Stimulated activated CD4-positive, alpha-beta T cell treated with anti-CD3 and anti-CD28 coated beads, TNF-alpha, amount 100 ng/mL, for 1 hour (primary cell): ENCODE measurements at places on chromosomes 4 and X.

DNA sequence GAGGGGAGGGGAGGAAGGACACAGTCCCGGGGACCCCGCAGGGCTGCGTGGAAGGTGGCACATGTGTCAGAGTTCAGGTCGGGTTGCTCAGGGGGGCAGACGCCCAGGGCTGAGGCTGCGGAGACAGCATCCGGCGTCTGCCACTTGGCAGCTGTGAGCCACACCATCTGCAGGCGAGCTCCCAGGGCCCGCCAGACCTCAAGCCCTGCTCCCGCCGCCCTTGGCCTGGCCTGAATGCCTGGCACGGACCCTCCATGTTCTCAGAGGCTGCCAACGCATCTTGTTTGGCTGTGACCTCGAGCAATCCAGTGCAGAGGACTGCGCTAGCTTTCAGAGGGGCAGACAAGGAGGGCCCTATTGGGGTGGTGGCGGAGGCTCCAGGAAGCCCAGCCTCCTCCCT is 5.1 kb downstream of the BGN start:
- no peak for DNase-seq

DNA sequence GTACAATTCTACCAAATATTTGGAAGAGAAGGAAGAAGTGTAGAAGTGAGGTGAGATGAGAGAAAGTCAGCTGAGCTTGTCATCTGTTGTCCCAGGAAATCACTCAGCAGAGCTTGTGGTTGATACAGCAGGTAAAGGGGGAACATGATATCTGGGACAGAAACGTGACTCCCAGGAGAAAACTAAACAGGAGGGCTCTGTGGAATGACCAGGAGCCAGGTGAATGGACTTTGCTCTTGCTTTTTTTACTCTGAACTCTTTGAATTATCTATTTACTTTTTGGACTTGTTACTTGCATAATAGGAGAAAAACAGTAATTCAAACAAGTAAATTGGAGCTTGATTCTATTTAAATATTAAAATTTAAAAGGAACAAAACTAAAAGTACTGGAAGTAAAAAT is 555.6 kb upstream of the FRG1 start:
- DNase-seq, result no peak

DNA sequence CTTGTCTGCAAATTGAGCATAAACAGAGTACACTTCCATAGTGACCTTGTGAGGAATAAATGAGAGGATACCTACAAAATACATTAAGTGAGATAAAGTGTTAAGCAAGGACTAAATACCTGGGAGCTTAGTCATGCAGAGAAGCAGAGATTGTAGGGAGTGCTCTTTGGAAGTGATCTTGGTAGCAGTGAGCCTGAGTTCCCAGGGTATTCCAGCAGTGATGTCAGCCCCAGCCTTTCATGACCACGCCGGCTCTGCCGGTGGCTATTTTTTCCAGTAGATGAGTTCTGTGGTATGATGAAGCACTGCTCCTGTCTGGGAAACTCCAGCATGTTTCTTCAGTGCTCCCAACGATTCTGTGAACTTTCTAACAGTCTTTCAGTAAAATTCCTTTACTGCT is 391.5 kb upstream of the IGFBP7 start:
- no peak for DNase-seq

- DNase-seq, result no peak
Observed at GRCh38 chr4:111360906-111361305, 738.0 kb upstream of the PITX2 start.

DNA sequence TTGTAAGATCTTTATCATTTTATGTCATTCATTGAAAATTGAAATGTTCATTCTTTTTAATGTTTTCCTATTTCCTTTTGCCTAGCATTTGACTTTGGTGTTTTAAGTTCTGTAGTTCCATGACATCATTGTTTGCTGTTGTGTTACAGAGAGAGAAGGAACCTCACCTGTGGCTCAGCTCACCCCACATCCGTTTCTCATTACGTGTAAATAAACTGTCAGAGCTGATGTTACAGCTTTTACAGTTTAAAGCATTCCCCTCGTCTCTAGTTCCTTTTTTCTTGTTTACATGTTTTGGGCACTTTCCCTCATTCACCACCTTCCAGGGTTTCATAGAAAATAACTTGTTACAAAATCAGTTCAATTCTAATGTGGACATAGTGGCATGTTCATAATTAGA is 137.2 kb downstream of the FNIP2 start:
- no peak for DNase-seq

DNA sequence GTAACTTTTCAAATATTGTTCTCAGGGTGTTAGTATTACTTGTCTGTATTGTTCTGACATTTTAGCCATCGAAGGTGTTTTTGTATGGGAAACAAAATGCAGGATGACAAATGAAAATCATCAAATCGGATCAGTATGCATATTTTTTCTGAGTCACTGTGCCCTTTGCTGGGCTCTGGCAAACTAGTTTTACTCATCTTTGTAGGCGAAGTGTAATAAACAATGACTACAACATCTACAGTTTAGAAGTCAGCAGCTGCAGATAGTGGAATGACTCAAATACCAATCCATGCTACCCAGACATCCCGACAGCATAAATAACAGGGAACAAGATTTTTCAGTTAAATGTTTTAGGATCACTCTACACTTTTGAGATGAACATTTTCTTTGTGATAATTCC is 557.3 kb upstream of the TENM3 start:
- no peak for DNase-seq

DNA sequence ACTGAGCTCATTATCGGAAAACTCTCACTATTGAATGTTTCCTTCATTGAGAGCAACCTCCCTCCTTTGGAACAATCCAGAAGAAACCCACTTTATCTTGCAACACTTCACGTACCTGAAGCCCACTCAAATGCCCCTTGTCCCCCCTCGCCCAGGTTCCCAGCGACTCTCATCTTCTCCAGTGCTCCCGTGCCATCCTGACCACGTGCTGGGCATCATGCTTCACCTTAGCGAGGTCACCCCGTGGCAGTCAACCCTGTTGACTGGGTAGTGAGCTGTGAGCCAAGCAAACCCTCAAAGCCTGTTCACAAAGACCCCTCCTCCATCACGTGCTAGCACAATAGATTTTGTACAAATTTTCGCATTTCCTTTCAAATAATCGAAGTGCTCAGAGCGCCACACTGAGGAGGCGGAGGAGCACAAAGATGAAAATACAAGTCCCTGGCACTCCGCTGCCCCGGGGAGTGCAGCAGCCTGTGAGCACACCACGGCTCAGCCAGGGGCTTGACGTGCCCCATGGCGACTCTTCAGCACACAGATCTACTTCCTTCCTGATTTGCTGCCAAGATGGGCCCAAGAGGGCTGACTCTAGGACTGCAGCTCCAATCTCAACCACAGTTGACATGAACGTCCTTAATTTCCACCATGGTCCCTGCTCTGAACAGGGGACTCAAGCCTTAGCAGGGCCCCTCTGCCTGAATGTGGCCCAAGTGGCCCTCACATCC is 15.6 kb downstream of the PDZD4 start:
- no peak for DNase-seq

GRCh38 chrX:53313728-53314105 is 32.3 kb upstream of the IQSEC2 start:
- DNase-seq, result no peak

GRCh38 chrX:37943554-37944344 is 62.6 kb upstream of the SYTL5 start:
- no peak for DNase-seq

DNA sequence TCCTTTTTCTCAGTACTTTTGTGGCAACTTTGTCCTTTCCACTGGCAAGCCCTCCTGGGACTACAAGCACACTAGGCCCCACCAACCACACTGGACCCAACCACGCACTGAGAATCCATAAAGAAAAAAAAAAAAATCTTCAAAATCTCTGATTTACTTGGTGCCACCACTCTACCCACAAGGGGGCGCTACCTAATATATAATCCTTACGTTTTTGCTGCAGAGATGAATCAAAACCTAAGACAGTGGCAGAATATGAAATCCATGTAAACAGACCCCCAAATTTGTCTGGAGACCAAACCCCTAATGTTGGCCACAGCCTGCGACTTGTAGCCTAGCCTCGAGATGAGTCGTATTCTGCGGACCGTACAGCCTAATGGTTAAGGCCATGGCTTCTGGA is 63.5 kb upstream of the ARHGAP36 start:
- no peak for DNase-seq

- no peak for DNase-seq
Observed at GRCh38 chrX:107718156-107718621, 57.4 kb downstream of the TSC22D3 start.

GRCh38 chr4:3307891-3308575 is 15.2 kb downstream of the RGS12 start:
- DNase-seq, result no peak

DNA sequence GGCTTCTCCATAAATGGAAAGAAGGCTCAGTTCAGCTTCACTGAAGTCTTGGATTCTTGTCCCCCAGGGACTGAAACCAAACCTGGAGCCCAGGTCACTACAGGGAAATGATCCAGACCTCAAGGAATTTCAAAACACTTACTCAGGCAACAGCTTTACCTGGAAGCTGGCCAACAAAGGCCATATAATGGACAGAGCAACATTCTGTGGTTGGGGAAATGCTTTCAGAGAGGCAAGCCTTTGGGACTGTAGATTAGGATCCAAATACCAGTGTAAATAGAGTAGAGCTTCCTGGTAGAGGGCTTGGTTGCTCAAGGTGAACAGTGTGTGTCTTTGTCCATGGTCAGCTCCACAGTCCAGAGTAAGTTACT is 57.0 kb upstream of the PROM1 start:
- DNase-seq, result no peak

DNA sequence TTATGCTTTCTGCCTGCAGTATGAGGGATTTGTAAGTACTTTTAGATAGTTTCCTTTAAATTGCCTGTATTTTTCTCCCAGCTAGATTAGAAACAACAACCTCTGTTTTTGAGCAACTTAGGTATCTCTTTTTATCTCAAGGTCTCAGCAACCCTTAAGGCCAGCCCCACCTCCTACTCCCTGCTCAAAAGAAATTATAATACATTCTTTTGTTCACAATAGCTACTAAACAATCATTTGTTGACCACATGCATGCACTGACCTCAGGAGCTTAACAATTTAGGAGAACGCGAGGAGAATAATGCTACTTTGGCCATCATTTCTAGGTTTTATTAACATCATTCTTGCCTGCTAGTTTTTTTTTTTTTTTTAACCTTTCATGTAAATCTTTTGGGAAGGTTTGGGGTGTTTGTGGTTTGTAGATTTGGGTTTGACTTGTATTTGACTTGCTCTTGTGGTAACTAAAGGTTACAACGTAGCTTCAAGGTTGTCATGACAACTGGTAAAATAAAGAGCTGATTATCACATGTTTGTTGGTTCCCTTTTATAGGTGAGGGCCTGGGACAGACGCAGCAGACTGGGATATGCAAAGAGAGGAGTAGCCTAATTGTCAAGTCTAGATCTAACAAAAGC is 145.4 kb upstream of the PLAC1 start:
- no peak for DNase-seq

GRCh38 chr4:2910409-2910808 is 52.8 kb downstream of the NOP14 start:
- DNase-seq, result no peak

- DNase-seq, result no peak
Observed at GRCh38 chr4:77184974-77185373, 28.0 kb downstream of the CCNG2 start.

- DNase-seq, result no peak
Observed at GRCh38 chr4:144518181-144518895, 127.6 kb upstream of the HHIP start.

DNA sequence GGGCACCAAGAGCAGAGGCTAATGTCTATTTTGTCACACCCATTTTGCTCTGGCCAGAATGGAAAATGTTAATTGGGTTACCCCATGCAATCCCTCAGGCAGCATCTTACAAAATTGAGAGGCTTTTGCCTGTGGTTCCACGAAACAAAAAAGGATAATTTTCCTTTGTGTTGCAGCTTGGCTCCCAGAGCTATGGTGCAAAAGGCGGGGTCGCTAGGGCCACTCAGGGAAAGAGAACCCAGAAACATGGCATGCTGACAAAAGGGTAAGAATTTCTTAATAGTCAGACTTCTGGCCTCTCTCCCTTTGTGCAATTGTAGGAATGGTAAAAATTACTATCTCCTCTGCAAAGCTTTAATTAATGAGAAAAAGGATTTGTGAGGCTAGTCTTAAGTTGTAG is 119.6 kb upstream of the BANK1 start:
- no peak for DNase-seq

DNA sequence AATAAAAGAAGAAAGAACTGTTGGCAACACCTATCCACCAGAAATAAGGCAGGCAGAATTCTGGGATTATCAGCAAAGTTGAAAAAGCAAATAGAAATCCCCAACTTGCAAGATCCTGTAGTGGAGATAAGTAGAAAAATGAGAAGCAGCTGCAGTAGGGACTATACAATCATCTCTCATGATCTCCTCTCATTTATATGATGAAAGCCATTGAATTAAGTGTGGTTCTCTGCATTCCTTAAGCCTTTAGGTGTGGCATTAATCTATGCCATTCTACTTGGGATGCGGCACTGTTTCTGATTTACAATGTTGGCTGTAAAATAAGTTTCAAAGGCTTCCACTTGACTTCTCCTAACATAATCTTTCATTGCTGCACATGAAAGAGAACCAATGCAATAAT is 869.8 kb downstream of the TRAM1L1 start:
- no peak for DNase-seq

DNA sequence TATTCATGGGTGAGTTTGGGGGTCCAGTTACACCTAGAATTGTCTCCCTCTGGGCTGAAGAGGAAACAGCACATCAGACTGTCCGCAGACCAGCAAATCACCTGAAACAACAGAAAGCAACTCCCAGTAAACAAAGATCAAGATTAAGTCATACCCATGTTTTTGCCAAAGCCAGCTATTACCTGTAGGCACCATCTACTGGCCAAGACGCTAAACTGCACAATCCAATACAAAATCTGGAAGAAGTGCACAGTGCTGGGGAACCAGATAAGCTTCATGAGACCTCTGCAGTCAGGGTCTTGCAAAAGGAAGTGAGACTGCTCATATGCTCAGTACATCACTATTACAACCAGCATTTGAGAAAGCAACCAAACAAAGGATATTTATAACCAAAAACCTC is 157.5 kb upstream of the ITM2A start:
- no peak for DNase-seq

- DNase-seq, result no peak
Observed at GRCh38 chr4:159145318-159145991, 42.6 kb downstream of the RAPGEF2 start.

DNA sequence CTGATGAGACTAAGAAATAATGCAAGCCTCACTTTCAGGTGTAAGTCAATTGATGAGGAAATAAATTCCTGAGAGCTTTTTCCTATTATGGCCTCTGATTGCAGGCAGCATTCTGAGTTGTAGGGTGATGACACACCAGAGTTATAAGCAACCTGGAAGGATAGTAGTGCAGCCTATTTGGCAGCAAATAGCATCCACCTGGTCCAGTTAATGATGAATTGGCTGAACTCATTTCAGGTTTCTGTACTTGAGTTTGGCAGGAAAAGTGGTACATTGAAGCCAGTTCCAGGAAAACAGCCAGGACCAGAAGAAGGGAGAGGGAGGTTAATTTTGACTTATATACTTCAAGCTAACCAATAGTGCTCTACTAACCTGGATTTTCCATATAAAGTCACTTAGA is 316.8 kb downstream of the NAF1 start:
- no peak for DNase-seq
